DMS79 treated with DMSO at 0.1 percent for 48 hours (cell line): ENCODE measurements at places on chromosomes 3 and 15.

- no peak for DNase-seq
Measured at GRCh38 chr3:16122155-16122554, 52.3 kb upstream of the GALNT15 start.

DNA sequence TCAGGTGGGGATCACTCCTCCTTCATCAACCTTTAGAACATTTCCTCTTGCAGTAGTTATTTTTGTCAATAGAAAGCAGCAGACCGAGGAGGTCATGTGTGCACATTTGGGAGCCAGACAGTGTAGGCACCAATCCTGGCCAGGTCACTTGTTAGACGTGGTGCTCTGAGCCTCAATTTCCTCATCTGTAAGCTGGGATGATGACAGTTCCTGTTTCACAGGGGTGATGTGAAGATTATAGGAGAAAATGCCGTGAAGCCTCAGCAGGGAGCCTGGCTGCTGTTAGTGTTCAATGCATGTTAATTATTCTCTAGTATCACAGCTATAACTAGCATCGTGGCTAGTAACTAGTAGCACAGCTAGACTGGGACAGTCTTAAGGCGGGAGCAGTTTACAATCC is 64.7 kb downstream of the ATP2B2 start:
- no peak for DNase-seq

DNA sequence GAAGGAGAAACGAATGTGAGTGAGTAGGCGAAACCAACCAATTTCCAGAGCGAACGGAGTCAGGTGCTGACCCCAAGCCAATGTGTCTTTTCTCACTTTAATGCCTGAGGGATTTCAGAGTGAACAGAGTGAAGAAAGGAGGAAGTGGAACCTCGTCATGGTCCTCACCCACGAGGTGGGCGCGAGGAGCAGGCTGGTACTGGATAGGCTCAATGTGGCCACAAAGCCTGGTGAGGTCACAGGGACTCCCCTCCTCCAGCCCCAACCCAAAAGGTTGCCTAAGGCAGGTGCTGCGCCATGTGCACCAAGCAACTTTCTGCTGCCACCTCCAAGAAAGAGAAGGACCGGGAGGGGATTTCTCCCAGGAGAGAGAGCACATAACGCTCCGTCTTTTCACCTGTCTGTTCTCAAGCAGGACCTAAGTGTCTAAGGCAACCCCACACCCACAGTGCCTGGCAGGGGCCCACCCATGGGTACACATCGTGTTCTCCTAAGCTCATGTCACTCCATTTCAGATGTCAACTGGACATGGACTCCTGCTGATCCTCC is 3.8 kb downstream of the NRROS start:
- no peak for DNase-seq

GRCh38 chr15:38461066-38461833 is 7.3 kb downstream of the FAM98B start:
- no peak for DNase-seq

GRCh38 chr15:75208501-75209288 is 7.0 kb downstream of the C15orf39 start:
- DNase-seq = no peak

GRCh38 chr15:60661080-60661645 is 182.2 kb upstream of the ICE2 start:
- no peak for DNase-seq

DNA sequence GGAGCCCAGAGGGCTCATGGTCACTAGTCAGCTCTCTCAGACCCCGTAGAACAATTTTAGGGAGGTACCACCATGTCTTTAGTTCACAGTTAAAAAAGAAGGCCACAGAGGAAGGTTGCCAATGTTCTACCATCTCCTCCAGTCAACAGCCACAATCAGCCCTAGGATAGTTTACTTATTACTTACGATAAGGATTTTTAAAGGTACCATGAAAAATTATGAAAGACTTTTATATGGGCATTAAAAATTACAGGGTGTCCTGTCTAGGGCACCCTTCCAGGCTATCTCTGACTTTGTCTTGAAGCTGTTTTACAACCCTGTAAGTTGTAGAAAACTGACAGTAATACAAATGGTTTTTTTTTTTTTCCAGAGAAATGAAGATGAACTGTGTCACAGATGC is 57.9 kb downstream of the CAPN7 start:
- DNase-seq = no peak

DNA sequence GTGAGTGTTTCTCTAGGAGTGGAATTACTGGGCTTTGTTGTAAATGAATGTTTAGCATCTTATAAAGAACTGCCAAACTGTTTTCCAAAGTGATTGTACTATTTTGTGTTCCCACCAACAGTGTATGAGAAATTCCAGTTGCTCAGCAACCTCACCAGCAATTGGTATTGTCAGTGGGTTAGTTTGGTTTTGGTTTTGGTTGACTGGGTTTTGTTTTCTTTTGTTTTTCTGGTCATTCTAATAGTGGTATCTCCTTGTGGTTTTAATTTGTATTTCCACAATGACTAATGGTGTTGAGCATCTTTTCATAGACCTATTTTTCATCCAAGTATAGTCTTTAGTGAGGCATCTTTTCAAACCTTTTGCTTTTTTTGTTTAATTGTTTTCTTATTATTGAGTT is 27.1 kb downstream of the FILIP1L start:
- DNase-seq = no peak

DNA sequence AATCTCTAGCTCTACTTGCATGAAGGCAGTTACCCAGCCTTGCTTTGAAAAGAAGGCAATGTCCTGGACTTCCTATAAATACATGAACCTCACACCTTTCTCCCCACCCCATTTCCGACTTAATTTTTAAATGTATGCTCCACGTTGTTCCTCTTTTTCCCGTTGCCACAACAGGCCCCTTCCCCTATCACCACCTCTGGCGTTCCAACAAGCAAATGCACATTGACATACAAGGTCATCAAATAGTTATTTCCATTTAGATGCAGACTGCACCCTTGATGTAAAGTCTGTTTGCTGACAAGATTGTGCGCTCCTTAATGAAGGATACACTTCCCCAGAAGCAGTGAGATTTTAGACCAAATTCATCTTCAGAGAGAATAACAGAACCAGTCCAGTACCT is 260.7 kb upstream of the UMPS start:
- no peak for DNase-seq

DNA sequence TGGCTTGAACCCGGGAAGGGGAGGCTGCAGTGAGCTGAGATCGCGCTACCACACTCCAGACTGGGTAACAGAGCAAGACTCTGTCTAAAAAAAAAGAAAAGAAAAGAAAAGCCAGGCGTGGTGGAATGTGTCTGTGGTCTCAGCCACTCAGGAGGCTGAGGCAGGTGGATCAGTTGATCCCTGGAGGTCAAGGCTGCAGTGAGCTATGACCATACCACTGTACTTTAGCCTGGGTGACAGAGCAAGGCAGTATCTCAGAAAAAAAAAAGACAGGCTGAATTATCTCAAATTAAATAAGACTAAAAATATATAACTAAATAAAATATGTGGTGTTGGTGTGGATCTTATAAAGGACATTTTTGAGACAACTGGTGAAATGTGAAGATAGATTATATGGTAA is 20.6 kb downstream of the SMARCC1 start:
- no peak for DNase-seq

- no peak for DNase-seq
Measured at GRCh38 chr3:183069086-183069485, 30.2 kb downstream of the MCCC1 start.

- no peak for DNase-seq
Measured at GRCh38 chr15:71424765-71425164, 309.5 kb downstream of the THSD4 start.

- no peak for DNase-seq
Measured at GRCh38 chr3:33525232-33525631, 85.0 kb upstream of the UBP1 start.

DNA sequence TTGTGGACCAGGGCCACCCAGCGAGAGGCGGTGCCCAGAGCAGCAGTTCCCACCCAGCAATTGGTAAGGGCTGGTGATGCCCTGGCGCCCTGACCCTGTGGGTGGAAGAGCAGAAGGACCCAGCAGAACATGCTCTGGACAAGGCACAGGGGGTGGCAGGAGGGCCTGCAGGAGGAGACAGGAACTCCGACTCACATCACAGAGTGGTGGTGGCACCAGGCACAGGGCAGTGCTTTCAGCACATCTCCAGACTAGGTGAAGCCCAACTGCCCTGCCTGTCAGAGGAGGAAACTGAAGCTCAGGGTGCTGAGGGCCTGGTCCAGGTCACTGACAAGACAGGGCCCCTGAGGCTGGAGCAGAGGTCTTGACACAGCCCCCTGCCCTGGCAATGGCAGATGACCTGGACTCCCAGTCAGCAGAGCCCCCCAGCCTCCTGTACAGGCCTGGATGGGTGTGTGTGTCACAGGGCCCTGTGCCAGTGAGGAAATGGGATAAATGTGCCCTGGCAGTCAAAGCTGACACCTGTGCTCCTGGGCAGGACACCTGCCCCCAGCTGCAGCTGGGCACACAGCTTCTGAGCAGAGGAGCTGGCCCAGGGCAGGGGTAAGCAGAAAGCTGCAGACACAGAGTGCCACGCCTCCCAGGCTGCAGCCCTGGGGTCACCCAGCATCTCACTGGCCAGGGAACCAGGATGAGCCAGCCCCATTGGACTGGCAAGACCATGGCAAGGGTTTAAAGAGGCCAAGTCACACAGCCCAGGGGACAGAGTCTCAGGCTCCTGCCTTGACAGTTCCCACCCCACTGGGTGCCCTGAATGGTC is 11.4 kb downstream of the KLF15 start:
- no peak for DNase-seq

DNA sequence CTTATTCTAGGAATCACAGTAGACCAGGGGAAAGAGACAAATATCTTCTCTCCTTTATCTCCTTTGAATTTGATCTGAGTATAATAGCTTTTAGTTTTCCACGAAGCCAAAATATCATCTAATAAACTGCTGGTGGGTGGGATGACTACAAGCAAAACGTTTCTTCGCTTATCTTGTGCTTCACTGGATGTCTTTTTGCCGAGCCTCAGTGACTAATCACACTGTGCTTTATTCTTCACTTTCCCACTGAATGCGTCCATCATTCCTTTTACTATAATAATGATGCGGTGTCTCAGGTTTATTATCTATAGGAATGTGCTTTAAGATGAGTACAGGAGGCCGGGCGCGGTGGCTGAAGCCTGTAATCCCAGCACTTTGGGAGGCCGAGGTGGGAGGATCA is 32.5 kb downstream of the CEP152 start:
- DNase-seq = no peak

DNA sequence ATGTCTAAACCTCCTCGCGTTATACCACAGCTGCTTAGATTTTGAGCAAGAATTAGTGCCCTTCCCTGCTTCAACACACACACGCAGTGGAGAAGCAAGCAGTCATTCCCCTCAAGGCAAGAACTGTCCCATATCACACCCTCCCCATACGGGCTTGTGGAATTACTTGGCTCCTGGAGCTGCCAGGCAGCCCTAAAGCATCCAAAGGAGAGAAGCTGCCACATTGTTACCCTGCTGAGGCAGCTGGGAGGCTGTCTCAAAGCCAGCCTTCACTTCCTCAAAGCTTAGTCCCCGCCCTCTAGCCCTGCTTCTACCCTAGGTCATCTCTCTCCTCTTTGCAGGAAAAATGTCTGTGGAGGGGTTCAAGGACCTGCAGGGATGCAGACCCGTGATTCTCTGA is 153.4 kb downstream of the RORA start:
- no peak for DNase-seq

GRCh38 chr3:184472723-184473428 is 88.7 kb upstream of the EPHB3 start:
- DNase-seq = no peak

DNA sequence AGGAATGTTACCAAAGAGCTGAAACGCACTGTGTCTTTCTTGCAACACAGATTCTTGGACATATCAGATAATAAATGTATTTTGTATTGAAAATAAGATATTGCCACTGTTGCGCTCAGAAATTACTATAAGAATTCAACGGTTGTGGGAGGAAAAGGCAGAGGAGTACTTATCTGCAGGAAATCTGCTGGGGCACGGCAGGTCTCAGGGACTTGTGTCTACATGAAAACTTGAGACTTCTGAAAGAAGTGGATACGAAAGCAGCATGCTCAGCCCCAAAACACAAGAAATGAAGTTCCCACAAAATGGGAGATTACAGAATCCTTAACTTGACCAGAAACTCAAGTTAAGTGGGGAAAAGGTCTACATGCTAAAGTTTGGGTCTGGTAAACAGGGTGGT is 86.5 kb downstream of the IGSF11 start:
- no peak for DNase-seq
